Upper lobe of right lung (tissue), 1 donor: ENCODE measurements at places on chromosomes 7 and 10. TPM values are rescaled to one million over a fixed set of nuclear protein-coding genes. Genes with fewer than 3 reads are reported as not detected.

SLC13A1 gene
- total RNA-seq, result not detected

CHN2 gene
- total RNA-seq, result 14.4 TPM

CLEC2L gene
- not detected for total RNA-seq

- no peak for DNase-seq
Observed at GRCh38 chr10:88116971-88117626, 253.7 kb downstream of the PTEN start.

GRCh38 chr10:114077815-114078219, 34.2 kb downstream of the ADRB1 start:
- DNase-seq, result no peak

DNA sequence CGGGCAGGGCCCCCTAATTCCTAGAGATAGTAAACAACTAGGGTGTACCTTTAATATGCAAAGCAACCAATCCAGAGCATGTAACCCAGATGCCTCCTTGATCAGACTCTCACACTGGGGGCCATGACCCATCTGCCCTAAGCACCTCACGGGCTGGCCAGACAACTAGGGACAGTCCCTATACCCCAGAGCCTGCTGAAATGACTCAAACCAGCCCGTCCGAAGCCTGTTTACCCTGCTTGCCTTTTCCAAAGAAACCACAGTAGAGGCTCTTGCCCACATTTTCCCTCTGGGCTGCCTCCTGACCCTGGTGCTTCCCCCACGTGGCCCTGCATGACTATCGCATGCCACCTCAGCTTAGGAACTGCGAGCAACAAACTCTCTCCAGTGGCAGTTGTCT, 46.2 kb downstream of the RGS10 start:
- DNase-seq, result no peak

GRCh38 chr10:6973899-6974298, 393.8 kb upstream of the PRKCQ start:
- DNase-seq, result no peak

DNA sequence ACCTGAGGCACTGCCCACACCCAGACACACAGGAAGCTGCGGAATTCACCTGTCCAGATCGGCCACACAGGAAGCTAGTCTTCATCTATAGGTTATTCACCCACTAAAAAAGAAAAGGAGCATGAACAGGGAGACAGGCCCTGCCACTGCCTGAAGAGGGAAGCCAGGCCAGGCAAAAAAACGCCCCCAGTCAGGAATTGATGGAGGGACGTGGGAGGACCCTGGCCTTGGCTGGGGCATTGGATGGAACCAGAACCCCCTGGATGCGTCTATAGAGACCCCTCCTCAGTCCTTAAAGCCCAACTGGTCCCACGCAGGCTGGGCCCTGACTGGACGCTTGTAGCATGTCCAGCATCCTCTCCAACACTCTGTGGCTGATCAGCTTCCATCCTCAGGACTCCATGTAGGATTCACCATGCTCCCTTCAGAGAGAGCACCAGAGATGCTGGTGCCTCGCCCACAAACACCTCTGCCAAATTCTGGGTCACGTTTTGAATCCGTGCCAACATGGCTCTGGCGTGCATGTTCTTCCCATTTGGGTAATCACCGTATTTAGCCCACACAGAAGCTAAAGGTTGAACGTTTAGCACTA, 259.3 kb upstream of the TCERG1L start:
- DNase-seq, result no peak

- no peak for DNase-seq
Observed at GRCh38 chr7:49791088-49791741, 17.8 kb downstream of the VWC2 start.

- no peak for DNase-seq
Observed at GRCh38 chr10:3980660-3981059, 195.7 kb upstream of the KLF6 start.

- no peak for DNase-seq
Observed at GRCh38 chr10:61683319-61683718, 20.6 kb downstream of the CABCOCO1 start.

DNA sequence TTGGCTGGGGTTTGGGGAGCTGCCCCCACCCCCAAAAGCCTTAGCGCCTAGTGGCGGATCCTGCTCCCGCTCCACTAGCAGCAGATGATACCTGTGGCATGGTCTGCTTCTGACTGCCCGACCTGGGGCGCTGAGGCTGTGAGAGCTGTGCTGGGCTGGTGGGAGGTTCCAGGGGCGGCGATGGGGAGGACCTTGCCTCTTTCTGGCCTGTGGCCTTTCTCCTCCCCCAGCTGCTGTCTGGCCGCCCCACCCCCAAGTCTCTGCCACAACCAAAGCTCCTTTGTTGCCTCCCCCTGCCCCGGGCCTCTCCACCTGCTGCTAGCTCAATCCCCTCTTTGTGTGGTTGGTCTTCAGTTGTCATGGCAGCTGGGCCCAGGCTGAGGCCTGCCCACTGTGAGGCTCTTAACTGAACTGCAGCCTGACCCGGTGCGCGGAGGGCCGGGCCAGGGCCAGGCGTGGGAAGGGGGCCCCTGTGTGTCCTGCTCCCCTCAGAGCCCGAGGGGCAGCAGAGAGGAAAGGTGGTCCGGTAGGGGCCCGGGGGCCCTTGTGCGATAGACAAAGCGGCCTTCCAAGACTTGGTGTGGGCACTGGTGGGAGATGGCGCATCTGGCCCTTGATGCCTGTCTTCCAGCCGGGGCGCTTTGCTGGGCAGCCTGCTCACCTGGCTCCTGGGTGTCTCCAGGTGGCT, 4.7 kb downstream of the ZNF775 start:
- DNase-seq, result peak; percentile 58

DNA sequence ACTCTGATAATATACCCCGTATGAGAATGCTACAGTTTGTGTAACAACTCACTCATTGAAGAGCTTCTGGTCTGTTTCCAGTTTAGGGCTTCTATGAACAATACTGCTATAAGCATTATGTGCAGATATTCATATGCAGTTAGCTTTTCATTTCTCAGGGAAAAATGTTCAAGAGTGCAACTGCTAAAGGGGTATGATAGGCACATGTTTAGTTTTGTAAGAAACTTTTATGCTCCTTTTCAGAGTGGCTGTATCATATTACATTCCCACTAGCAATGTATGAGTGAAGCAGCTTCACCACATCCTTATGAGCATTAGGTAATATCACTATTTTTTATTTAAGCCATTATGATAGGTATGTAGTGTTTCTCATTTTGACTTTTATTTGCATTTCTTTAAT, 182.6 kb upstream of the CXCL12 start:
- DNase-seq, result no peak

- DNase-seq, result no peak
Observed at GRCh38 chr10:49153115-49153514, 19.3 kb upstream of the FAM170B start.

GRCh38 chr7:157675427-157675927, 338.7 kb downstream of the DNAJB6 start:
- DNase-seq, result peak; percentile 58

- no peak for DNase-seq
Observed at GRCh38 chr7:46680147-46680546, 759.1 kb upstream of the IGFBP3 start.

GRCh38 chr10:86211691-86212390, 154.8 kb downstream of the GRID1 start:
- no peak for DNase-seq

DNA sequence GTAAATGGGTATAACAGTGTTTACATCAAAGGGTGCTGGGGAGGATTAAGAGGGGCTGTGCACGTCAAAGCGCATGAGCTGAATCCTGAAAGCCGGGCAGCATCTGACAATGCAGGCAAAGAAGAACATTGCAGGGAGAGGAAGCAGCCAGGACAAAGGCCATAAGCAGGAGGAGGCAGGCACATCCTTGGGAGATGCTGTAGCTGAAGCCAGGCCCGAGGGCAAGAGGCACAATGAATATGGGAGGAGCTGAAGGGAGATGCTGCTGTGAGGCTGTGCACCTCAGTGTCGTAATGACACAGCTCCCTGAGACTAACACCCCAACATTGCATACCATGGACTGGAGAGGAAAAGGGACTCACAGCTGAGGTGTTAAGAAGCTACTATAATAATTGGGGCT, 129.2 kb downstream of the BTAF1 start:
- DNase-seq, result no peak
